NCI-H187 (cell line): ENCODE measurements at places on chromosomes 13 and 19.

GRCh38 chr13:48258002-48258401 lies 25.0 kb downstream of the ITM2B start:
- DNase-seq = no peak

GRCh38 chr19:35901854-35902661 lies at the start of gene HCST:
Gene HCST (plus strand): TSS chr19:35902529. CDS start chr19:35902594, 65 bp downstream.
- DNase-seq = no peak

GRCh38 chr19:19259741-19260140 lies 13.4 kb downstream of the TM6SF2 start:
- DNase-seq = no peak

DNA sequence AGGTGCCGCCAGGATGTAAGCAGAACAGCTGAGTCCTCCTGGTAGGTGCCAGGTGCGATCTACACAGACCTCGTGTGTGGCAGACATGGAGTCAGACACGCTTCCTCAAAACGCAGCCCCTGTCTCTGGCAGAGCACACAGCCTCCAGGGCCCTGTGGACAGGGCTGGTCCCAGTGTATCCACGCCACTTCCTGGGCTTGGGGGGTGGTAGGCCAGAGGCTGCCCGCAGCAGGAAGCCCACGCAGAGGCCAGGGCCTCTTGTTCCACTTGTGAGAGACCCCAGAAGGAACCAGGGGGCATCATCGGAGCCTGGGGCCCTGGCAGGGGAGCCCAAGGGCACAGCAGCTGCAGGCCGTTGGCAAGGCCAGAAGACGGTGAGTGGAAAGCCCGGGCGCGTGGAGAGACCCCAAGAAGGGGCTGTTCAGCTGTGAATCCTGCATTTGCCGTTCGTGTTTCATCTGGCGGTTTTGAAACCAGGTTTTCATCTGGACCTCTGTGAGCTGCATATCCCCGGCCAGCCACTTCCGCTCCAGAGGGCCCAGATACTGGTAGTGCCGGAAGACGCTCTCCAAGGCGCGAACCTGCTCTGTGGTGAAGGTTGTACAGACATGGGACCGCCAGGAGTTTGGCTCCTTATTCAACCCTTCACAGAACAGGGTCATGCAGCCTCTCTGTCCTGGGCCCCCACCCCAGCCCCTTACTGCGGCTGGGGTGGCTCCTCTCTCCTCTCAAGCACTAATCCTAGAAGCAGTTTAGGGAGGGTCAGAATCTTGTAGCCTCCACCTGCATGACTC lies 25.1 kb upstream of the SLITRK1 start:
- no peak for DNase-seq

GRCh38 chr19:46009530-46010510 lies 13.0 kb downstream of the PGLYRP1 start:
- peak; percentile 23 for DNase-seq

- DNase-seq = no peak
Observed at GRCh38 chr19:35742121-35742724, at the start of gene IGFLR1. Gene IGFLR1 (minus strand): TSS chr19:35742452. CDS start chr19:35741180, 1,272 bp downstream.

DNA sequence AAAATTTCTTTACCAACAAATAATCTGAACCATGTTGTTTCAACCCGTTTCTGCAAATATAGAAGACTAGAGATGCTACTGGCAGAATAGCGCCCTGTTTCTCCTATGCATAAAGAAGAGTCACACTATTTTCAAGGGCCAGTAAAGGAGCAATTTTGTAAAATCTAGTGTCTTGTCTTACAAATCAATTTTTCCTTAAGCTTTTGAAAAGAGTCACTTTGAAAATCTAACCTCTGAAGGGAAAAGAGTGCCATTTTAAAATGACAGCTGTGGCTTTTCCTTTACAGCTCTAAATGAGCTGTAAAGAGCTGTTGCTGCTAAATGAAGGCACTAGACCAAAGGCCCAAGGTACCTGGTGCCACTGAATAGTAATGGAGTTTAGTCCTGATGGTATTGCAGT lies 16.9 kb upstream of the GTF2F2 start:
- peak; percentile 15 for DNase-seq

- no peak for DNase-seq
Observed at GRCh38 chr13:29567411-29567810, 28.1 kb downstream of the SLC7A1 start.

GRCh38 chr13:111659842-111660241 lies 339.4 kb downstream of the TEX29 start:
- DNase-seq = no peak

DNA sequence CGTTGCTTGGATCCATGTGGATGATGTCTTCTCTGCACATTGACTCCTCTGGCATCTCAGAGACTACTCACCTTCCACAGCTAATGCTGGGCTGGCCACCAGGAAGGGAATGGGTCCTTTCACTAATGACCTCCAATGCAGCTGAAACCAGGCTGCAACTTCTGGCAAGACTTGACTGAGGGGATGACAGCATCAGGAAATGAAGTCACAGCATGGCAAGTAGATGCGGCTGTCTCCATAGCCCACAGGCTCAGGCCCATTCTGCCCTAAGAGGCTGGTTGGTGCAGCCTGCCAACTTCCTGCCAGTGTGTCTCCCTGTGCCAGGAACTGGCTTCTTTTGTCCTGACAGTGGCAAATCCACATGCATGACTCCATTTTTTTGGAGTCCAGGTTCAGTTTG lies 467.3 kb downstream of the TSHZ3 start:
- no peak for DNase-seq

DNA sequence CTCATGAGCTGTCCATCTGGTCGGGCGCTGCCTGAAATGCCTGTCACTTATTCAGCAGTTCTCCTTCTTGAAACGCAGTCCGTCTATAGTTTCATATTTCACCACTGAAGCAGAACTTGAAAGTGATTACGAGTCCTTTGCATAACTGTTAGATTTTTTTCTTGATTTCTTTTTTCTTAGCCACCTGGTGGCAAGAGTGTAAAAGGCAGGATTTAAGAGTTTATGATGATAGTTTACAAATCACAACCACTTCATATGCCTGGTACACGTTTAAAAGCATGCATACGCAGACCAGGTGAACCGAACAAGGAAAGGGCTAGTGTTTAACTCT lies 45.8 kb downstream of the GGACT start:
- no peak for DNase-seq

DNA sequence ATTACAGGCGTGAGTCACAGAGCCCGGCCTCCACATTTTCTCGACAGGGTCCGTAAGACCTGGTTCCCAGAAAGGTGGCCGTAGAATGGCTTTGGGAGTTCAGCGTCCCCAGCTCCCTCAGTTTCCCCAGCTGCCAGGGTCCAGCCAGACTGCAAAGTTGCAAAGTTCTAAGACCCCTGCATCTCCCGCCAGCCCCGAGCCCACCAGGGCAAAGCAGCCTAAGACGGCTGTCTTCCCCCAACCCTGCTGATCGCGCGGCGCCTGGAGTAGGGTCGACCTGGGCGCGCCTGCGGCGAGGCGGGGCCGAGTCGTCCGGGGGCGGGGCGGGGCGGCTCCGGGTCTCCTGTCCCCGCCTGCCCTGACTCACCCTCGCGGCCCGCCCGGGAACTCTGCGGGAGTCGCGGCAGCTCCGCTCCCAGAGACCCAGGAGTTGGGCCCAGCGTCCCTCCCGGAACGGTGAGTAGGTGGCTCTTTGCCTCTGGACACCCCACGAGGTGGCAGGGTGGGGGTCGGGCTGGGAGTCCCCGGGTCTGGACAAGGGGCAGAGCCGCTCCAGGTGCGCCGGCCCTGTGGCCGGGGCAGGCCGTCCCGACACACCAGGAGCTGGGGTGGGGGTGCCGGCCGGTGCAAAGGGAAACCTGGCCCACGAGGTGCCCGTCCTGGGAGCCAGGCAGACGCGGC lies at the start of gene LRRC8E:
LRRC8E (plus strand) TSS at position 366 of the 681 bp plus-strand sequence. CDS start 7,094 bp downstream, outside the sequence.
- no peak for DNase-seq

DNA sequence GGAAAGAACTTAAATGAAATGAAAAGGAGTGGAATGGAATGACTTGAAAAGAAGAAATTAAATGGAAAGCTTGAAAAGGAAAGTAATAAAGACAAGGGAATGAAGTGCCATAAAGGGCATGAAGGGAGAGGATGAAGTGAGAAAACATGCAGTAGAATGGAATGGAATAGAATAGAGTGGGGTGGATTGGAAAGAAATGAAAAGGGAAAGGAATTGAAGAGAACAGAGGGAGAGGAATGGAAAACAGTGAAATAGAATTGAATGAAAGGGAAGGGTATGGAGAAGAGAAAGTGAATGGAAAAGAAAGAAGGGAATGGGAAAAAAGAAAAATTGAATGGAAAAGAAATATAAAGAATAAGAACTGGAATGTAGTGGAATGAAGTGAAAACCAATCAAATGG lies 9.2 kb upstream of the ZNF180 start:
- DNase-seq = no peak
